ENCODE measurements at places on chromosomes 5 and 9.

DNA sequence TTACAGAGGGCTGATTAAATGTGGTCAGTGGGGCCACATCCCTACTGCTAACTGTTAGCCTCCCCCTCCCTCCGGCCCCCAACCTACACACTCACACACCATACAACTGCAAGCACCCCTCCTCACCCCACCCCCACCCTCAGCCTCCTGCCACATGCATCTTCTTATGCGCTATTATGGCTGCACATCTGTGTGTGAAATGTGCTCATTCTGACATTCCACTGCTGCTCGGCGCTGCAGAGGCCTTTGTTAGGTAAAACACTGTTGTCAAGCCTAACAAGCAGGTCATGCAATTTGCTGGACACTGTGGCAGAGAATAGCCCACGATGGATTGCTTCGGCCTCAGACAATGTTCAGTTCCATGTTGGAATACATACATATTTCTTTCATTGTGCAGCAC lies 173.6 kb downstream of the NR2F1-AS1 start:
- no peak for DNase-seq

DNA sequence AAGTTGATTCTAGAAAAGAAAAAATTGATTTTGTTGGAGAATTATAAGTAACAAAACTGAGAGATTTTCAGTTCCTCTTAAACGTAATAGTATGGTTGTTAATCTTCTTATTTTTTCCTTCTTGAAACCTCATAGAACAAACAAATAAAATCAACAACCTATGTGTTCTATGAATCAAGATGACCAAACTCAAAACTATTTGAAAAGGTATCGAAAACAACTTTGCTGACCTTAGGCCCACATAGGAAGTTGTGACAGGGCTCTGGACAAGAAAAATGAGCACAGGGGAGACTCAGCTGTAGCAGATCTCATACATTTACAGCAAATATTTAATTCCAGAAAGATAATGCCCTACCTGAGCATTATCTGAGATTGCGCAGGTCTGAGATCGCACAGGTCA lies 169.4 kb upstream of the CCNH start:
- DNase-seq, result no peak

DNA sequence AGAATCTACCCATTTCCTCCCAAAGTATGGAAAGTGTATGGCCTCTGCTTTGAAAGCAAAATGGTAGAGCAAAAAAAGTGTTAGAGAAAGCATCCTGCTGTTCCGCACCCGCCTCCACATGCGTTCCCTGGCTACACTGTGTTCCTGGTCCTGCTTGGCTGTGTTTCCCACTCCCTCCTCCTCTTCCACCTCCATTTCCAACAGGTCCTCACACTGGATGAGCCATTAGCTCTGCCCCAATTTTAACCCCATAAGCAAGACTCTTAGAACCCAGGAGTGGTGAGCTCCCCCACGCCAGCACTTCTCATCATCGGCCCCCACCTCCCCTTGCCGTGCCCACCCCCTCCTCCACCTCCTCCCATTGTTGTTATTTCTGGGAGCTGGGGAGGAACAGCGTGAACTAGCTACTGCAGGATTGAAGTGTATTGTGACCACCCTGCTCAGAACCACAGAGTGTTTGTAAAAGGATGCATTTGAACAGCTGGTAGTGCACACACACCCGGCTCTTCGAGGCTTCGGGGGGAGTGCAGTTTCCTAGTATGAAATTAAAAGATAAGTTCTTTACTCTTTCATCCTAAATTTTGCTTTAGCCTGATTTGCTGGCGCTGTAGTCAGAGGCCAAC lies 120.0 kb downstream of the PDZD2 start:
- DNase-seq, result no peak

GRCh38 chr5:107058235-107058634 lies 612.5 kb downstream of the EFNA5 start:
- no peak for DNase-seq

Measured in AML-193 (cell line).